ENCODE measurements at places on chromosomes 5 and 9.
A peak's percentile ranks its signal among the peaks of the same experiment; 100 is the strongest.

GRCh38 chr5:71662381-71662780, 56.7 kb upstream of the CARTPT start:
- no peak for DNase-seq

GRCh38 chr9:37954581-37954981, 50.7 kb upstream of the SLC25A51 start:
- DNase-seq = no peak

DNA sequence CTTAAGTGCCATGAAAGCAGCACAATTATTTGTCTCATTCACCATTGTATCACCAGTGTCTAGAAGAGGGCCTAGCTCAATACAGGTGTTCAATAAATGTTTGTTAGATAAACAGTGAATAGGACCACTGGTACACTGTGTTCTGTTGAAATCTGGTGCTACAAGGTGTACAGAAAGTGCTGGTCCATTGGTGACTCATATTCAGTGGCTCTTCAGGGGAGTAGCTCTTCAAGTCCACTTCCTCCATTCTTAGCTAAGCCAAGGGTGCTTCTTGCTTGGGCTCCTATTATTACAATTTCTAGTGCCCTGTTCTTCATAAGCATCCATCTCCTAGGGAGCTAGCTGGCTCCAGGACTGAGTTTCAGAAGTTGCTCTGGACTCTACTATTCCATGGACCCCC, 6.4 kb upstream of the FCHO2 start:
- peak; percentile 42 for DNase-seq

GRCh38 chr9:89536145-89536574, 38.2 kb upstream of the SEMA4D start:
- DNase-seq = no peak

GRCh38 chr5:1643651-1644392, 120.1 kb upstream of the LPCAT1 start:
- peak; percentile 33 for DNase-seq

GRCh38 chr5:92687821-92688722, 892.9 kb downstream of the NR2F1-AS1 start:
- peak; percentile 80 for DNase-seq

DNA sequence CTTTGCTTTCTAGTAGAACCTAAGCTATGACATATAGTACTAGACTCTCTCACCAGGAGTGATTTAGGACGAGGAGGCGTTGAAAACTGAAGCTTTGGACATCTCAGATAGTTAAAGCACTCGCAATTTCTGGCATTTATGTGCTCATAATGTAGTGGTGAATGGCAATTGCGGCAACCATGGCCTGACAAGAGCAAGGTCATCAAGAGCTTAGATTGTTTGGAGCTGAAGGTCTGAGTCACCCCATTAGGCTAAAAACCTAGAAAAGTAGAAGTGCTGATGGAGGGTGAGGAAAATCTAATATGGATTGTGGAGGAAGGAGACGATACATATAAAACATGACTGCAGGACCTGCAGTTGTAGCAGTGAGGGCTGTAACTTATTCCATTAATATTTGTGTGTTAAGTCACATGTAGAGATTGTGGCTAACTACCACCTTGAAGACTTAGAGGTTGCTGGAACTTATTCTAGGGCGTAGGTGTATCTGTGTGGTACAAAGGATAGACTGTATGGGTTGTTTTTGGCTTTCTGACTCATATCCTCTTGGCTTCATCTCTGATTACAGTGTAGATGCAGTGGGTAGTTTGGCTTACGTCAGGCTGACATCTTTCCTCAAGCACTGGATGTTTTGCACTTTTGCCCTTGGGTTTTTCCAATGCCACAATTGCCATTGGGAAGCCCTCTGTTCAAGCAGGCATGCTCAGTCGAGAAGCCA, 138.9 kb upstream of the CDKN2B start:
- DNase-seq = peak; percentile 90

DNA sequence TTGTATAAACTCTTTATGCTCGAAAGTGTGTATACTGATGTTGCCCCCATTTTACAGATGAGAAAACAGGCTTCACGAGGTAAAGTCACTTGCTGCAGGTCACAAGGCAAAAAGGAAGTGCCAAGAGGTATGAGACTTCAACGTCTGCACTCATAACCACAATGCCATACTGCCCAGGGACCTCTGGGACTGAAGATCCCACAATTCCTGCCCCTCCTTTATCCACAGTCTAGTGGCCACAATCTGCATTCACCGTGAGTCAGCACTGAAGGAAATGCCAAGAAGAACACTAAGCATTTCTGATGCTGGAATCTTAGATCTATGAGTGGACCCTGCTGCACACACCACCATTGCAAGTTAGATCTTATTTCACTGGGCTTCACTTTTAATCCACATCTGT, 37.3 kb downstream of the MED27 start:
- peak; percentile 97 for DNase-seq

- DNase-seq = no peak
These were observed 15.3 kb downstream of the NR2F1 start for GRCh38 chr5:93598091-93599000.

- no peak for DNase-seq
These were observed 52.1 kb downstream of the CYSTM1 start for GRCh38 chr5:140227046-140227445.

- DNase-seq = no peak
These were observed 32.3 kb downstream of the SERINC5 start for GRCh38 chr5:80223561-80223960.

- no peak for DNase-seq
These were observed 514.7 kb upstream of the GRIN3A start for GRCh38 chr9:102253099-102253498.

DNA sequence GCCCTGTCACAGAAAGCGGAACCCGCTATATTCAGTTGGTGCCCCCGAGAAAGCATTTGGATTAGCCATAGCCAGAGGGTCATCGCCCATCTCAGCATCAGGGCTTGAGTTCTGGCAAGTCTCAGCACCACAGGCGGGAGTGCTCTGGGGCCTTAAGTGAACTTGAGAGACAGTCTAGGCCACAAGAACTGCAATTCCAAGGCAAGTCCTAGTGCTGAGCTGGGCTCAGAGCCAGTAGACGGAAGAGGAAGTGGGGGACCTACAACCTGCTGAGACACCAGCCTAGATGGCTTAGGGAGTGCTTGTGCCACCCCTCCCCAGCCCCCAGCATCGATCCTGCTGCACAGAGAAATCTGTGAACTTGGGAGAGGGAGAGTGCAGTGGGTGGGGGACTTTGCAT, 594.9 kb downstream of the CCDC171 start:
- DNase-seq = no peak

DNA sequence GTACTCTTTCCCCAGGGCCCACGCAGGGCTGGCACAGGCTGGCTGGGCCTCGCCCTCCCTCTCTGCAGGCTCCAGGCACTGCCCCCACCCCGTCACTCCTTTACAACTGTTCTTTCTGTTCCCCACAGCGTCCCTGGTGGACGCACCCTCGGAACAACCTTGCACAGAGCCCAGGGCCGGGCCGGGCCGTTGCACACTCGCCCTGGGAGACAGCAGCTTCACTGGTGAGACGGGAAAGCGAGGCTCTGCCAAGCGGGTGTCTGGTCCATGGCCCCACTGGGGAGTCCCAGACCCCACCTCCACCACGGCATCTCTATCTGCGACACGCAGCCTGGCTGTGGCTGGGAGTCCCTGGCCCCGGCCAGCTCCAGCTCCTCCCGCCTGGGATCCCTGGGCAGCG, 18.4 kb upstream of the QSOX2 start:
- DNase-seq = no peak

DNA sequence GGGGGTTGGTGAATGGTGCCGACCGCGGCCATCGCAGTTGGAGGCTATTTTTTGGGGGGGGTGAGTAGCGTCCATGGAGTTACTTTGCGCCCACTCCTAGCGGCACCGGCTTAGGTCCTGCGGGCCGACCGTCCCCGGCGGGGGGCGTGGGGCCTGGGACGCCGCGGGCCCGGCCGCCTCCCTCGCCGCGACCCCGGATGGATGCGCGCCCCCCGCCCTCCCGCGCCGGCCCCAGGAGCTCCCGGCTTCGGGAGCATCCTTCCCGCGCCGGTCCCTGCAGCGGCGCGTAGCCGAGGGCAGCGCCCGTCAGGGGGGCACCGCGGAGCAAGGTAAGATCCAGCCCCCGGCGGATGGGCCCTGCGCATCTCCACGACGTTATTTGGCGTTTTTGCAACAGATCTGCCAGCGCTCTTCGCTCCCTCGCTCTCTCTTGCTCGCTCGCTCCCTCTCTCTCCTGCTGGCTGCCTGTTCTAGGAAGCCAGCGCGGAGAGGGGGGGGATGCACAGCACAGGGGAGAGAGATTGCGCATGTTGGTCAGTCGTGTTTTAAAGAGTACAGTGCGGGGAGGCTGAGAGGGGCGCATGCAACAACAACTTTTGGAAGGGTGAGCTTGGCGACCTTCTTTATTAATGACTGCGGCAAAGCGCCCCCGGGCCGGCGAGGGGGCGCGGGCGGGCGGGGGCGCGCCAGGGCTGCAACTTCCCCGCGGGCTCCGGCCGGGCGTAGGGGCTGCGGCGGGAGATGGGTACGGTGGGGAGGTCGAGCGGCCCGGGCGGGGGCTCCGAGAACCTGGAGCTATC, 413 bp downstream of the JADE2 start:
- DNase-seq = peak; percentile 79

GRCh38 chr5:112472614-112473013, 53.5 kb upstream of the EPB41L4A start:
- DNase-seq = no peak

- peak; percentile 83 for DNase-seq
These were observed 7.5 kb upstream of the ERAP2 start for GRCh38 chr5:96868603-96869371.

- no peak for DNase-seq
These were observed 9.2 kb downstream of the CNTFR start for GRCh38 chr9:34580358-34580757.

DNA sequence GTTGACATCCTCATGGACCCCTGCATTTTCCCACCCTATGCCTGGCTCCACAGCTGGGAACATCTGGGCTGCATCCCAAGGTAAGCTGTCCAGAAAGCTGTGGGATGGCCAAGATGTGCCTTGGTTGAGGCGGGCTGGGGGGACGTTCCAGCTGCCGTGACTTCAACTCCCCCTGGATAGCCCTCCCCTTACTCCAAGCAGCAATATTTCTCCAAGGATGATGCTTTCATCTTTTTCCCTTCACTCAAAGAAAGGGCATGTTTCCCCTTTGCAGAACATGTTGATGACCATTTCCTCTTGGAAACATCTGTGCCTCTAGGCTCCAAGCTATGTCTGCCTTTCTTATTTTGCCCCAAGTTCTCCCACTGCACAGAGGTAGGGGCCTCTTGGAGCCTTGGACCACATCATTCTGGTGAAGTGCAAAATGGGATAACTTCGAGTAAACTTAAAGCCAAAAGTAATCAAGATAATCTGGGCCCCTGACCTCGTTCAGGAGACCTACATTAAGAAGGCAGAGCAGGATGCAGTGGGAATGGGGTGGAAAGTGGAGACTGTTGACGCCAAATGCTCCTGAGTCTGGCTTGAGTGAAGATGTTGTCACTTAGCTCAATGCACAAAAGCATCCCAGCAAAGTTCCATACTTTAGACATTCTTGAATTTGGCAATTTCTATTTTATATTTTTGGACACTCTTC, 175.2 kb downstream of the GAS1 start:
- no peak for DNase-seq

All from cardiac fibroblast (primary cell).